Ascending aorta (tissue), 2 donors: ENCODE measurements at places on chromosomes 16 and 17.

GRCh38 chr17:70355185-70355584 lies 185.9 kb downstream of the KCNJ2 start:
- DNase-seq: no peak

DNA sequence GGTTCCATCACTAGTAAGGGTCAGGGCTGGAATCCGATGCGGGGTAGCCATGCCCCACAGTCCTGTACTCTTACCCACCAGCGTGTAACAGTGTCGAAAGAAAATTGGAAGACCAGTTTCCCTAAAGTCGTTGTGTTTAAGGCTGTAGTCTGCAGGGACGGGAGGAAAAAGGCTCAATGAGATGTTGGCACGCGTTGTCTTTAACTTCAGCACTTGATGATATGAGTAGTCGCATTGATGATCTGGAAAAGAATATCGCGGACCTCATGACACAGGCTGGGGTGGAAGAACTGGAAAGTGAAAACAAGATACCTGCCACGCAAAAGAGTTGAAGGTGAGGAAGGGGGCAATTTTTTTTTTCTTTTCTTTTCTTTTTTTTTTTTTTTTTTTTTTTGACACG lies 1.3 kb downstream of the HSBP1 start:
- DNase-seq: no peak

DNA sequence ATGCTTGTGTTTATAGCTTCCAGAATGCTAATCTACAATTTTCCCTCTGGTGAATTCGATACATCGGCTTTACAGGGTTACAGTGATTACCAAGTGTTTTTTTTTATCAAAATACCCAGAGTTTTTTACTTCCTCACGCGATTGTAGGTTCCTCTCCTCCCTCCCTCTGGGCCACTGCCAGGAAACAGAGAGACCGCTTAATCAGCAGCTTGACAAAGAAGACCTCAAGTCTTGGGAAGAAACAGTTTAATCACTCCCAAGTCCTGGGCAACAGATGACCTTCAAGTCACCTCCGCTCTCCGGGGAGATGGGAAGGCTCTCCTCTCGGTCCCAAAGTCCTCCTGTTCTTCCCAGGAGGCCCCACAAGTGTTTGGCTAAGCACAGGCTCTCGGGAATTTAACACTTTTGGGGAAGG lies 23.5 kb downstream of the SMTNL2 start:
- DNase-seq: no peak

DNA sequence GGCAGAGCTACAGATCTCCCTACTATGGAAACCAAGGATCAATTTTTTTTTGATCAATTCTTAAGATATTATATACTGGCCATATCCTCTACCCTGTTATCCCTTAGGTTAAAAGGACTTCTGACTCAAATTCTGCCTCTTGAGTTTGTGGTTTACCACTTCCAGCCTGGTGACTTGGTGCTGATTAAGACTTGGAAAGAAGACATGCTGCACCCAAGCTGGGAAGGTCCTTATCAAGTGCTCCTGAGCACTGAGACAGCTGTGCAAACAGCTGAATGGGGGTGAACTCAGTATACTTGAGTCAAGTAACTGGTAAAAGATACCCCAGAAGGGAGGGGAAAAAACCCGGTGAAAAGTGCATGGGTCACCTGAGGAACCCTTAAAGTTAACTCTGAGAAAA lies 20.5 kb upstream of the SPACA3 start:
- DNase-seq: no peak

DNA sequence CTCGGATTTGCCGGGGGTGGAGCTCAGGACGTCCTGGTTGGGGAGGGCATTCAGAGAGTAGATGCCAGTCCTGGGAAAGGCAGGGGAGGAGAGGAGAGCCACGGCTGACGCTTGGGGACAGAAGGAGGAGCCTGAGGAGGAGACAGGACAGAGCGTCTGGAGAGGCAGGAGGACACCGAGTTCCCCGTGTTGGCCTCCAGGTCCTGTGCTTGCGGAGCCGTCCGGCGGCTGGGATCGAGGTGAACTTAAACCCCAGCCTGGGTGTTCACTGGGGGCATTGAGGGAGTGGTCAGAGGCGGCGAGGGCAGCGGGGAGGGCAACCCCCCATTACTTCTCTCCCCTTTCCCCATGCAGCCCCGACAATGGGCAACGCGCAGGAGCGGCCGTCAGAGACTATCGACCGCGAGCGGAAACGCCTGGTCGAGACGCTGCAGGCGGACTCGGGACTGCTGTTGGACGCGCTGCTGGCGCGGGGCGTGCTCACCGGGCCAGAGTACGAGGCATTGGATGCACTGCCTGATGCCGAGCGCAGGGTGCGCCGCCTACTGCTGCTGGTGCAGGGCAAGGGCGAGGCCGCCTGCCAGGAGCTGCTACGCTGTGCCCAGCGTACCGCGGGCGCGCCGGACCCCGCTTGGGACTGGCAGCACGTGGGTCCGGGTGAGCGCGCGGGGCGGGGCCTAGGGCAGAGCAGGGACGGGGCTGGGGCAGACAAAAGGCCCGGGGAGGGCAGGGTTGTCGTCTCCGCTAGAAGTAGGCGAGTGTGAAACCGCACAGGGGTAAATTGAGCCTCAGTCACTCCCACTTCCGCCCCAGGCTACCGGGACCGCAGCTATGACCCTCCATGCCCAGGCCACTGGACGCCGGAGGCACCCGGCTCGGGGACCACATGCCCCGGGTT lies 3.7 kb downstream of the NOL3 start:
- peak; percentile 96 for DNase-seq

DNA sequence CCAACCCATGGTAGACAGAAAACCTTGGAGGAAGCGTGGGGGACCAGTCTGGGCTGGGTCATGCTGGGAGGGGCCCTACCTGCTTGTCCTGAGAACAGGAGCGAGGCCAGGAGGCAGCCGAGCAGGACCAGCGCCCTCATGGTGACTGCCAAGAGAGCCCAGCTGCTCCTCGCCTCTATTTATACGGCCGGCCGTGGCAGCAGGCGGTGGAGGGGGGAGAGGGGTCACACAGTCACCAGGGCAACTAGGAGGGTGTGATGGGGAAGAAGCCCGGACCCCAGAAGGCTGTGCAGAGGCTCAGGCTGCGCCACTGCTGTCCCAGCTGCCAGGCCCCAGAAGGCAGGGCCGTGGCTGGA lies at the start of gene SRL:
TSS of gene SRL (minus strand) at position 153 of the 356 bp plus-strand sequence. CDS start at position 140, 13 bp downstream.
- no peak for DNase-seq

DNA sequence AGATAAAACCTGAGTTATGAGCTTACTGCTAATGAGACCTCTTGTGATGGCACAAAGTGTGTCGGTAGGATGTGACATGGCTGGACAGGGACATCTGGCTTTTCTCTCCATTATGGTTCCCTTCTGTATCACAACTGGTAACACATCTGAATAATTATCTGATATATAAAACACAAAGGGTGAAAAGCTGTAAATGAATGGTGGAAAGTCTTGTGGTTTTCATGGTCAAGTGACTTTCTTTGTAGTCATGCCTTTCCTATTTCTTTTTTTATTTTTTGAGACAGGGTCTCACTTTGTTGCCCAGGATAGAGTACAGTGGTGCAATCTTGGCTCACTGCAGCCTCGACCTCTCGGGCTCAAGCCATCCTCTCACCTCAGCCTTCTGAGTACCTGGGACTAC lies 35.3 kb upstream of the ZFHX3 start:
- no peak for DNase-seq

DNA sequence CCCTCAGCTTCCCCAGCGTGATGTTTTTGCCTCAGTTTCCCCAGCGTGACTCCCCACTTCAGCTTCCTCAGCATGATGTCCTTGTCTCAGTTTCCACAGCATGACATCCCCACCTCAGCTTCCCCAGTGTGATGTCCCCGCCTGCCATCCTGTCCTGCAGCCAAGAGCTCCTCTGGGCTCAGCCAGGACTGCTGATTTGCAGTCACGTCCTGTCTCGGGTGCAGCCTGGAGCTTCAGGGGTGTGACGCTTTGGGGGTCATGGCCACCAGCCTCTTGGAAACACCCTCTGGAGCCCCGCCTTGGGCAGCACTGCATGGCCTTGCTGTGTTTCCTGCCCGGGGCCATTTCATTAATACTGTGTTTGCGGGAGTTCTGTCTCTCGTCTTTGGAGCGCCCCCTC lies 16.5 kb upstream of the NUDT16L1 start:
- no peak for DNase-seq

- peak; percentile 61 for DNase-seq
Measured at GRCh38 chr17:66799849-66800537, 34.9 kb upstream of the CACNG5 start.

- peak; percentile 98 for DNase-seq
Measured at GRCh38 chr17:76726231-76726775, at the start of gene JMJD6. Gene JMJD6, minus strand, starts transcription at chr17:76726606. Its CDS starts 131 bp downstream, at chr17:76726475.

GRCh38 chr16:64370112-64370511 lies 751.8 kb downstream of the CDH11 start:
- DNase-seq: no peak

DNA sequence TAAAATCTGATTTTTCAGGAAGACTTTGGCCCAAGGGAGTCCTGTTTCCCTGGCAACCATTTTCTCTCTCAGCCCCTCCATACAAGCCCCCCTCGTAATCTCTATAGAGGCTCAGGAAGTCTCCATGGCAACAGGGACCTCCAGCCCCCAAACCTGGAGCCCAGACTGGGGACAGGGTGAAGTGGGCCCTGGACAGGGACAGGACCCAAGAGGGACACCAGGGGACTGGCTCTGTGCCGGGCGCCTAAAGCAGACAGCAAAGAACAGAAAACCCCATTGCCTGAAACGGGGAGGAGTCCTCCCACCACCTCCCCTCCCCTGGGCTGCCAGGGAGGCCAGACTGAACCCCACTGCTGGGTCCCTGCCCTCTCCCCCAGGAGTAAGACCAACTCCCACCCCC lies 40.6 kb downstream of the CPNE2 start:
- no peak for DNase-seq

- no peak for DNase-seq
Measured at GRCh38 chr16:1398826-1399581, 15.5 kb downstream of the UNKL start.

DNA sequence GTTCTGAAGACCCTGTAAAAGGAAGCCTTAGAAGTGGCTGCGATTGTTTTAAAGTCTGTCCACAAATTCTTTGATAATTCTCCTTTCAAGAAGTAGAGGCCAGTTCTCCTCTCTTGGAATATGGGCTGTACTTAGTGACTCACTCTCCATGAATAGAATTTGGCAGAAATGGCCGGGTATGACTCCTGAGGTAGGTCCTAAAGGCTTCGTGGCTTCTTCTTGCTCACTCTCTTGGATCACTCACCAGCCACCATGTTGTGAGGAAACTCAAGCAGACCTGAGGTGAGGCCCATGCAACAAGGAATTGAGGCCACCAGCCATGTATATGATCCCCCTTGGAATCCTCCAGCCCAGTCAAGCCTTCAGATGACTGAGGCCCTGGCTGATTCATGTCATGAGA lies 75.8 kb downstream of the WWOX start:
- no peak for DNase-seq

DNA sequence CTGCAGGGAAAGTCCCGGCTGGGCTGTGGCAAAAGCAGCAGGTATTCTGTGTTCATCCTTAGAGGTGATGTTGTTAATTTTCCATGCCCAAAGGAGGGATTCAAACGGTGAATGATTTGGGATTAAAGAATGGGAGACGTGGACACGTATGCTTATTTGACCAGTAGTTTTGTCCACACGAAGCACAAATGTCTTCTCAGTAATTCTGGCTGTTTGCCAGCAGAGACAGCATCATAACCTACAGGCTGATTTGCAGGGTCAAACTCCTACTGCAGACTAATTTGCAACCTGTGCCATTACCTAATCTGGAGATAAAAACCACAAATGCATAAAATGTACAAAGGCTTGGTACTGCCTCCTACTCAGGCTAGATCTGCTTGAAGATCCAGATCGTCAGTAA lies 14.1 kb downstream of the MTHFSD start:
- no peak for DNase-seq

GRCh38 chr17:79777894-79778503 lies at the start of gene CBX2:
Gene CBX2, plus strand, starts transcription at chr17:79778148. Its CDS starts 88 bp downstream, at chr17:79778236.
- DNase-seq: no peak

- DNase-seq: no peak
Measured at GRCh38 chr17:46979147-46979863, at the start of gene RPRML. Gene RPRML, minus strand, starts transcription at chr17:46979253. Its CDS starts 246 bp downstream, at chr17:46979007.

DNA sequence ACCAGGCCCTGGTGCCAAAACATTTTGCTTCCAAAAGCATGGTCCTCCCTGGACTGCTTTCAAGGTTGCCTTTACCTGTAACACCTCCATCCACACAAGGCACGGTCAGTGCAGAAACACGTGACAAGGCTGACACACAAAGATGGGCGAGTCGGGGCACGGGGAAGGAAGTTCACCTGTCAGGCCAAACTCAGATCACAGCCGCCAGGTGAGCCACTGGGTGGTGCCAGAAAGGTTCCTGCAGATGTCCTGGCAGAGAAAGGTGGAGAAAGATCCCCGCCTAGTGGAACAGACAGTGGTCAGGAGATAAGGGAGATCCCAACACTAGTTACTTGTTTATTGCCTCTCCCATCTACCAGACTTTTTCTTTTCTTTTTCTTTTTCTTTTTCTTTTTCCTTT lies 155.3 kb downstream of the AIPL1 start:
- no peak for DNase-seq

DNA sequence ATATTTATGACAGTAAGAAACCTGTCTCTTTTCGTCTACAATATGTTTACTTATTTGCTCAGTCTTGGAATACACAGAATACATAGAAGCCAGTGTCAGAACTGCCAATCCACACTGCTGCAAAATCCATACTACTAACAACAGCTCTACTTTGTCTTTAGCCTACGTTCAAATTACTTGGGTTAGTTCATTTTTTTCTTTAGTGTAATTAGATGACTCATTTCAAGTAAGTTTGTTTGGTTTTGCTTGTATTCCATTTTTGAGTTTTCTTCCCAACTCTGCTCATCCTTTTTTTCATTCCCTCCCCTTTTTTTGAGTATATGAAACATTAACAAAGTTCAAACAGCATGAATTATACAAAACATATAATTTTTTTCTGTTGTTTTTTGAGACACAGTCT lies 16.9 kb downstream of the CMC2 start:
- DNase-seq: no peak

DNA sequence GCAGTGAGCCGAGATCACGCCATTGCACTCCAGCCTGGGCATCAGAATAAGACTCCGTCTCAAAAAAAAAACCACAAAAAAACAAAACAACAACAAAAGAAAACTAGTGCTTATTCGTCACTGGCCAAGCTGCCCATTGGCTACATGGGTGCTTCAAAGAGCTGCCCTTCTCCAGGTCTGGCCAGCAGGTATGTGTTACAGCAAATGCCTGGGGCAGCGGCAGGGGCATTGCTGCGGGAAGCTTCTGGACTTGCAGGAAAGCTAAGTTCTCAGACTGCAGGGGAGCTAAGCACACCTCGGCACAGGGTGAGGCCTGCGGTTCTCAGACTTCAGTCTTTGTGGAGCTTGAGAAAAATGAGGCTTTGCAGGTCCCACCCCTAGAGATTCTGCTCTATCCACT lies 4.1 kb upstream of the STH start:
- no peak for DNase-seq

GRCh38 chr16:11736903-11737302 lies 5.8 kb downstream of the TXNDC11 start:
- no peak for DNase-seq
